ENCODE measurements at places on chromosomes 12 and 14. TPM values are rescaled to one million over a fixed set of nuclear protein-coding genes. Genes with fewer than 3 reads are reported as not detected.

- H3K36me3 ChIP-seq, result no peaks in the 10 kb centered on the region
- H3K27ac ChIP-seq, result no peak overlapping the region
- peak; percentile 12 for DNase-seq
- no peak overlapping the region for H3K4me3 ChIP-seq
- H3K4me1 ChIP-seq, result no peaks in the 10 kb centered on the region
Measured at GRCh38 chr12:117047810-117048584, 51.2 kb downstream of the TESC start.

Gene FGF6
- total RNA-seq, result not detected

DNA sequence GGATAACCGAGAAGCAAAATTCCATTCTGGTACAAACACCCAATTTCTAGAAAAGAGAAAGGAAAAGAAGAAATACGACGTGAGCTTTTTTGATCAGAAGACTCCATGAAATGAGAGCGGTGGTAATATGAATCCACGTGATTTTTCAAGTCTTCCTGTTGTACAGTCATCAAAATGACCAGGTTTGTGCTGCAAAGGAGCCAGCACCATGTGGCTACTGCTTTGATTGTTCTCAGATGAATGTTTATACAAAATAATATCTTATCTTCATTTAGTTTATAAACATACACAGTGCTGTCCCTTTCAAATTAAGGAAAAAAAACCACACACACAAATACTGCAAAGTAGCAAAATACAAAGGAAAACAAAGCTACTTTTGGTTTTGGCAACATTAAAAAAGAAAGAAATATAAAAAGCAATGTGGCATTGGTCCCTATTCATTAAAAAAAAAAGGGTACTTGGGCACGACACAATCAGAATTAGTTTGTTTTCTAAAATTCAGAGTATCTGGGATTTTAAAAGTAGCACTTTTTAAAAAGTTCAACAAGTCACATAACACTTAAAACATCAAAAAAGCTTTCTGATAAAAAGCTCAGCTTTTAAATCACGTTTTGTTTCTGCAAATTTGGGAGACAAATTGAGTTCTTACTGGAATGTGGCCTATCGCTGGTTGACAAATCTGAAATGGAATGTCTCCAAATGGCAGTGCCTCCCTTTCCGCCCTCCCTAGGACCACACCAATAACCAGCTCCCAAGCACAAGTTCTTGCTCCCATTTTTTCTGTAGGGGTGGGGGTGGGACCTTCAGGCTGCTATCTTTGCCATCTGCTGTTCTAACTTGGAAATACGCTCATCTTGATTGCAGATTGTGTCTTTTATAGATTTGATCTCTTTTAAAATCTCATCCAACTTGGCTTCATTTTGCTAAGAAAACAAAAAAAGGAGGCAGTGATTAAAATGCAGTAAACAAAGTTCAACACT, 13.2 kb upstream of the SELPLG start:
- no peaks in the 10 kb centered on the region for H3K27me3 ChIP-seq
- H3K36me3 ChIP-seq, result no peaks in the 10 kb centered on the region
- H3K4me1 ChIP-seq, result peaks cover 48% of the 10 kb centered on the region
- no peak overlapping the region for H3K4me3 ChIP-seq

DNA sequence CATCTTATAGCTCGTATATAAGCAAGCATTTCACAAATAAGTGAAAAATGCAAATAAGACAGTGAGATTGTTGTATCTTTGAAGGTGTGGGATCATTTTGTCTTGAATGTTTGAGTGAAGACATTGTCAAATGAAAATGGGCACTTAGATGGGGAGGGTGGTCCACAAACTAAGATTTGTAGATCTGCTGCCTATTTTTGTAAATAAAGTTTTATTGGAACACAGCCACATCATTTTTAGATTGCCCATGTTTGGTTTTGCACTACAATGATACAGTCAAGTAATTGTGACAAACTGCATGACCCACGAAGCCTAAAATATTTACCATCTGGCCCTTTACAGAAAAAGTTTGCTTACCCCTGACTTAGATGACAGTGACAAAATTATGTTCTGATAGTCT, 156.7 kb downstream of the PAH start:
- H3K4me1 ChIP-seq, result no peaks in the 10 kb centered on the region
- H3K36me3 ChIP-seq, result no peaks in the 10 kb centered on the region
- no peak for DNase-seq
- no peak overlapping the region for H3K27ac ChIP-seq
- H3K4me3 ChIP-seq, result no peak overlapping the region

DNA sequence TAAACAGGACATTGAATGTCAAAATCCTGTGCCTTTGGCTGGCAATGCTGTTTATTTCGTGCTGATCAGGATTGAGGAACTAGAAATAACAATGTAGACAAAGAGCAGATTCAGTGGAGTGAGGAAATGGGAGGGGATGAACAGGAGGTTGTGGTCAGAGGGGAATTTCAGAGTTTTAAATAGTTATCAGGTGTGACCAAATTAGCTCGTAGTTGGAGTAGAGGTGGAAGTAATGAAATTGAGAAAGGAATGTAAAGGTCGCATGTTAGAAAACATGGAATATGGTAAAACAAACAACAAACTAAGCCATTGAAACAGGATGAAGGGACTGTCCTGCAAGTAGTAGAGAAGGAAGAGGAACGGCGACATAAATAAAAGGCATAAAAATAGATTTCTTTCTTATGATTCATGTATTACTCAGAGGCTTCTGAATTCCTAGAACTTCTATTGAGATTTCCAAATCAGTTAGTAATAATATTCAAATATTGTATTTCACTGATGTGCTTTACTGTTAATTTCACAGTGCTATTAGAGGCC, 9.5 kb upstream of the SAV1 start:
- no peak overlapping the region for H3K4me3 ChIP-seq
- no peak for DNase-seq
- peak overlapping the region; percentile 57 for H3K27ac ChIP-seq
- H3K4me1 ChIP-seq, result peaks cover 10% of the 10 kb centered on the region

GRCh38 chr12:116687888-116688287, 50.0 kb downstream of the SPRING1 start:
- no peaks in the 10 kb centered on the region for H3K27me3 ChIP-seq
- peaks cover 5% of the 10 kb centered on the region for H3K4me1 ChIP-seq
- no peak overlapping the region for H3K4me3 ChIP-seq
- H3K36me3 ChIP-seq, result no peaks in the 10 kb centered on the region

DNA sequence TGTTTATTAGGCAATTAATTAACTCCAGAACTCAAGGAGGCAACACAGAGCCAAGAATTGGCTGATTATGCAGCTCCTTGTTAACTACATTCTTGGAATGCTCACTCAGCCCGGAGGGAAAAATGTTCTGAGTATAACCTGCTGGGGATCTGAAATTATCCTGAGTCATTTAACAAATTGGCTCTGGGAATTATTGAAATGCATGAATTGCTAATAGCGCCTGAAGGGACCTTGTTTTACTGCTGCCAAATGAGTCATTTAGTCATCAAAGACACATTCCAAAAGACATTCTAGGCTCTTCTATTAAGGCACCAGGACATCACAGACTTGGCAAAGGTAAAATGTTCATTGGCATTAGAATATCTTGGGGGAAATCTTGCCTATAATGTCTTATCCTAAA, 13.0 kb downstream of the TMEM52B start:
- H3K4me1 ChIP-seq, result no peaks in the 10 kb centered on the region
- H3K27ac ChIP-seq, result no peak overlapping the region
- no peaks in the 10 kb centered on the region for H3K36me3 ChIP-seq
- DNase-seq, result no peak
- H3K4me3 ChIP-seq, result no peak overlapping the region
- H3K27me3 ChIP-seq, result no peaks in the 10 kb centered on the region

DNA sequence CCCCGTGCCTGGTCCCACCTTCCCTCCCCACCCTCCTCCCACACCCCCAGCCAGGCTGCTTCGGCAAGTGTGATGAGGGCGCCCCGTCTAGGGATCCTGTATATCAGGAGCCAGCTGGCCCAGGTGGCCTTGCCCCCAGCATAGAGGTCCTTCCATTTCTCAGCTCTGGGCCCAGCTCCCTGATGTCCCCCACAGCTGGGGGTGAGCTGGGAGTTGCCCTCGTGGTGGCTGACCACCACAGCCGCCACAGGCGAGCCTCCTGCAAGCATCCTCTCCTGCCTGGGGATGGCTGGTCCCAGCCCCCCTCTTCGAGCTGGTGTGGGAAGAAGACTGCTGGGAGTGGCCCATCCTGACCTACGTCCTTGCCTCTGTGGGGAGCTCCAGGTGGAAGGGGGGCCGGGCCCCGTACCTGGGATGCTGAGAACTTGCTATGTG, 7.4 kb downstream of the ASPG start:
- no peak overlapping the region for H3K4me3 ChIP-seq
- no peaks in the 10 kb centered on the region for H3K36me3 ChIP-seq
- DNase-seq, result no peak
- no peaks in the 10 kb centered on the region for H3K27me3 ChIP-seq
- peaks cover 4% of the 10 kb centered on the region for H3K4me1 ChIP-seq

DNA sequence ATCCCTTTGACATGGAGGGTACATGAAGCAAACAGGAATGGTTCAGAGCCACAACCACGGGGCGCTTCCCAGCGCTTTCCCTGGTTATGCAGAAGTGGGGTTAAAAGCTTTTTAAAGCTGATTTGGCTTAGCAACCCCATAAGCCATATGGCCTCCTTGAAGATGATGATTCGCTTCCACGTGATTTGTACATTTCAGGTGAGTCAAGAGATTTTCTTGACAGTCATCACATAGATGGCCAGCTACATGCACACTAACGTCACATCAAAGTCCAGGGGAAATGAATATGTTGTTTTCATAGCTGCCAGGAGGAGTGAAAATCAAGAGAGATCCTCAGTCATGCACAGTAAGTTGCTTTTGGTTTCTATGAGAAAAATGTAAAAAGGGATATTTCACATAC, 309.7 kb downstream of the TMEM132D start:
- H3K27me3 ChIP-seq, result no peaks in the 10 kb centered on the region
- H3K27ac ChIP-seq, result no peak overlapping the region
- DNase-seq, result no peak
- no peaks in the 10 kb centered on the region for H3K4me1 ChIP-seq
- no peak overlapping the region for H3K4me3 ChIP-seq

GRCh38 chr14:51472881-51473280, 178.8 kb upstream of the FRMD6 start:
- H3K4me1 ChIP-seq, result no peaks in the 10 kb centered on the region
- no peak overlapping the region for H3K4me3 ChIP-seq
- no peaks in the 10 kb centered on the region for H3K27me3 ChIP-seq
- H3K27ac ChIP-seq, result no peak overlapping the region
